SJCRH30 (cell line): ENCODE measurements at places on chromosomes 7 and 10.

DNA sequence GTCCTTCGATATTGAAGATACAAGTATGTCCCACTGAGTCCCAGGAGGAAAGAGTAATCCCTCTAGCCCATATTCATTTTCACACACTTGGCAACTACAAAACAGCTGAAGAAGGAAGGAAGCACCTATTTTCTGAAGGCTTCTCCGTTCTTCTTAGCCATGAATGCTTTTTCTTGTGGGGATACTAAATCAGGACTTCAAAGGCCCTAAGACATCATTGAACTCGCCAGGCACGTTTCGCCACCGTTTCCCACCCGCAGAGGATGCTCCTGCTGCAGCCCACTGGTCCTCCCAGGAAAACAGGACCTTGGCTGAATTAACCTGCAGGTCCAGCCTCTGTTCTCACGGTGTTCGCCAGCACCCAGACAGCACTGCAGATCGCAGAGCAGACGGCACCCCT lies 561.5 kb downstream of the DNAJB6 start:
- no peak for DNase-seq

DNA sequence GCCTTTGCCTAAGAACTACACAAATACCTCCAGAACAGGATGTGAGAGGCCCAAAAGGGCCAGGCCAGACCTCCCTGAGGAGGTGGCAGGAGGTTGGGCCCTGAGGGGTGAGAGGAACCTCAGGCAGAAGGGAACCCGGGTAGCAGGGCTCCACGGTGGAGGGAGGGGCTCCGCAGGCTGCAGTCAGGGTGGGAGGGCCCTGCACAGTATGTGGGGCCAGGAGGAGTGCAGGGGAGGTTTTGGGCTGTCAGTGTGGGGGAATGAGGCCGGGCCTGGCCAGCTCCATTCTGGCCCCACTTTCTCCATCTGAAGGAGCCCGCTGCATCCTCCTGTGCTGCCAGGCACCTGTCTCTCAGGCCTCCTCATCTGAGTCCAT lies 25.9 kb downstream of the DNAJB12 start:
- peak; percentile 28 for DNase-seq

DNA sequence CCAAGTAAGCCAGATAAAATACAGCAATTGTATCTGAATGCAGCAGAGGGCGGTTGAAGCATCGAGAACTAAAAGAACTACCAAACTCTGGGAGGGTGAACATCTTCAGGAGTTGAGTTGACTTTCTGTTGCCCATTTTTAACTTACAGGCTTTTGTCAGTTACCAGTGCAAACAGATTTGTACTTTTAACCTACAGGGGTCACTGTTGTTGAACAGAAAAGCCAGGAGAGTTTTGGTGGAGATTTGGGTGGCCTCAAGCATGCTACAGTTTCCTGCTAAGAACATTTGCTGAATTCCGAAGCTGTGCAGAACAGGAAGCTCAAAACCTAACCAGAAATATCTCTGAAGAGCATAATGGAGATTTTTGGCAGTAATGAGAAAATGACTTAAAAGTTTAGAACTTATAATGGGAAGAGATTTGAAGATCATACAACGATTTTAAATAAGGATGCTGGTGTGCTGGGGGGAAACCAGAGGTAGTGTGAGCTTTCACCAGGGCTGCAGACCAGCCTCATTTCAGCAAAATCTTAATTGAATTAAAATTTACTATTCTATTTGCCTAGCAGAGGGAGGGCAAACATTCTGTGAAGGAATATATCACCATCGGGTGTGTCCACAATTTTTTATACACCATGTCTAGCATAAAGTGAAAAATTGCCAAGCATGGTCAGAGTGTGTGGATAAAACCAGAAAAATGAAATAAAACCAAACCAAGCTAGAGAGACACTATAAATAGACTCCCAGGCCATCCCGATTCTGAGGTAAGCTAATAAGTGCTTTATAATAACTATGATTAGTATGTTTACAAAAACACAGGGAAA lies 208.6 kb upstream of the CCDC6 start:
- peak; percentile 17 for DNase-seq

DNA sequence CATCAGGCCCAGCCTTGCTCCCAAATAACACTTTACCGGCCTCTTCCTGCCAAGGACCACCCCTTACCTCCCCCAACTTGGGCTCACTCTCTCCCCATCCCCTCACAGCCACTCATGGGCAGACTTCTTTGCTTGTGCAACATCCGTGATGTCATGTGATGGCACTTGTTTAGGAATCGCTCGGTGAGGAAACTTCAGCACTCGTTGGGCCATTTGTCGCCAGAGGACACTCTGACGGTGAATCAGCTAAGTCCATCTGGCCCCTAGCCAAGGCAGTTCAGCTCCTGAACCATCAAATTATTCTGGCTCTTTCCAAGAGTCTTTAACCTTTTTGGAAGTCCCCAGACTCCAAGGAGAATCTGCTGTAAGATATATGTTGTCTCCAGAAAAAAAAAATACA lies 19.2 kb downstream of the BTBD16 start:
- peak; percentile 55 for DNase-seq

DNA sequence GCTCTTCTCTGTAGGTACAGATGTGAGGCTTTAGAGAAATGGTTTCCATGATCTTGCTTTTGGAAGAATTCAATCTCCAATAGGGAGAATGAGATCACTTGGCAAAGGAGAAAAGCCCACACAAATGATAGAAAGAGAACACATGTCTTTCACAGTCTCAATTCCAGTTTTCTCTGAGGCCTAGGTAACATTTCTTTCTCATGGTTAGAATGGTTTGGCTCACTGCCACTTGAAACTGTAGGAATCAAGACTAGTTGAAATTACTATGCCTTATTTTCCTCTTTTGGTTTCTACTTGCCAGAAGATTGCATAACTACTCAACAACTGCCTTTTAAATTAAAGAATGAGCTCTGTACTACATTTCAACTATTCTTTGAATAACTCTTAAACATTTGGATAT lies 276.5 kb upstream of the TEX47 start:
- DNase-seq = peak; percentile 31

DNA sequence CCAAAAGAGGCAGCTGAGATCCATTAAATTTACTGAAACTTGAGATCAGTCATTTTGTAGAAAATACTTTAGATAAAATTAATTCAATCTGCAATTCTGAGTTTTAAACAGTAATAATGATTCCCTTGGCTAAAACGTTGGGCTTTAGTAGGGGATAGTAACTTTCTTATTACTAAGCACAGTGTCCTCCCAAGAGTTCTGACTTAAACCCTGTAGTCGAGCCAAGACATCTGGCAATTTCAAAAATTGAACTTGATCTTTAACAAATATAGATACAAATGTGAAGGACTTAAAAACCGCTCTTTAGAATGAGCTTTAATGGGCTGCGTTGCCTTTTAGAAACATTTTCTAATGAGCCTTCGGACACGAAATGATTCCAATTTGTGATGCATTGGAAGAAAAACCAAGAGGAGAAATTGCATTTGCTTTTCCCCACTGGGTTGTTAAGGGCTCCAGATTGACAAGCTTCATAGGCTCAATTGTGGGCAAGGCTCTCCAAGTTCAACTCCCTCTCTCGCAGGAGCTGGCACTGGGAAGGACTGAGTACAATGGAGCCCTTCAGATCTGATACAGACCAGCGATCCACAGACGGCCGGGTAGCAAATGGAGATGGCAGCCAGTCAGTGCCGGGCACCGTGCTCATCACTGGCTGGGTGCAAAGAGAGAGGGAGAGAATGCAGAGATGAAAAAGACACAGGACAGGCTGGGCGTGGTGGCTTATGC lies 921.3 kb upstream of the AUTS2 start:
- no peak for DNase-seq

DNA sequence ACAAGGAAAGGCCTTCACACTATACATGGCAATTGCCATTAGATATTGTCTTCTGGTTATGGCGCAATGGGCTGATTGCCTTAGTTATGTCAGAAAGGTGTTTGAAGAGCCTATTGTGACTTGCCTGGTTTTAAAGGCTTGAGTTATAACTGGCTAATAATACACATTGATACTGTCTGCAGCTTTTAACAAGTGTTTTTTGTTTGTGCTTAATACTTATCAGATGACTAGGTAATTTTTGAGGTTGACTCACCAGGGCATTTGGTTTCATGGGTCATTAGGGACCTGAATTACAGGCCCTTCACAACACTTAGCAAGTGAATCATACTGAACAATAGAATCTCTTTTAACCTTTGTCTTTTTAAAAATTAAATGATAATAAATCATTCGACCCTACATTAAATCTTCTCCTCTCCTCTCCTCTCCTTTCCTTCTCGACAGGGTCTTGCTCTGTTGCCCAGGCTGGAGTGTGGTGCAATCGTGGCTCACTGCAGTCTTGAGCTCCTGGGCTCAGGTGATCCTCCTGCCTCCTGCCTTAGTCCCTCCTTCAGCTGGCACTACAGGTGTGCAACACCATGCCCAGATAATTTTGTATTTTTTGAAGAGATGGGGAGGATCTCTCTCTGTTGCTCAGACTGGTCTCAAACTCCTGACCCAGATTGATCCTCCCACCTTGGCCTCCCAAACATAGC lies 196.3 kb downstream of the JCAD start:
- no peak for DNase-seq

GRCh38 chr10:110409926-110410325 lies 87.8 kb upstream of the DUSP5 start:
- no peak for DNase-seq

DNA sequence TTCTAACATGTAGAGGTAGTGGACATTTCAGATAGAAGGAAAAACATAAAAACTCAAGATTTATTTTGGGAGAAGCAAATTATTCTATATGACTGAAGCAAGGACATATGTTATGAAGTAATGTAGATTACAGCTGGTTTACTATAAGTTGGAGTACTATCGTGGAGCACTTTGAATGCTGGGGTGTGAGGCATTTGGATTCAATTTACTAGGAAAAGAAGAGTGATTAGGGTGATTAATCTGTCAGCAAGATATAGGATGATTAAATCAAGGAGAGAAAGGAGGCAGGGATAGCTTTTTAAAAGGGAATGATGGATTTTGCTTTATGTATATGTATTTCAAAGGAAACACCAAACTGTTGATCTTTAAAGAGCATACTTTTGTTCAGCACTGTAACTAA lies 318.4 kb upstream of the KAT6B start:
- no peak for DNase-seq

- DNase-seq = no peak
Observed at GRCh38 chr7:95373323-95373722, 22.9 kb downstream of the PON3 start.

DNA sequence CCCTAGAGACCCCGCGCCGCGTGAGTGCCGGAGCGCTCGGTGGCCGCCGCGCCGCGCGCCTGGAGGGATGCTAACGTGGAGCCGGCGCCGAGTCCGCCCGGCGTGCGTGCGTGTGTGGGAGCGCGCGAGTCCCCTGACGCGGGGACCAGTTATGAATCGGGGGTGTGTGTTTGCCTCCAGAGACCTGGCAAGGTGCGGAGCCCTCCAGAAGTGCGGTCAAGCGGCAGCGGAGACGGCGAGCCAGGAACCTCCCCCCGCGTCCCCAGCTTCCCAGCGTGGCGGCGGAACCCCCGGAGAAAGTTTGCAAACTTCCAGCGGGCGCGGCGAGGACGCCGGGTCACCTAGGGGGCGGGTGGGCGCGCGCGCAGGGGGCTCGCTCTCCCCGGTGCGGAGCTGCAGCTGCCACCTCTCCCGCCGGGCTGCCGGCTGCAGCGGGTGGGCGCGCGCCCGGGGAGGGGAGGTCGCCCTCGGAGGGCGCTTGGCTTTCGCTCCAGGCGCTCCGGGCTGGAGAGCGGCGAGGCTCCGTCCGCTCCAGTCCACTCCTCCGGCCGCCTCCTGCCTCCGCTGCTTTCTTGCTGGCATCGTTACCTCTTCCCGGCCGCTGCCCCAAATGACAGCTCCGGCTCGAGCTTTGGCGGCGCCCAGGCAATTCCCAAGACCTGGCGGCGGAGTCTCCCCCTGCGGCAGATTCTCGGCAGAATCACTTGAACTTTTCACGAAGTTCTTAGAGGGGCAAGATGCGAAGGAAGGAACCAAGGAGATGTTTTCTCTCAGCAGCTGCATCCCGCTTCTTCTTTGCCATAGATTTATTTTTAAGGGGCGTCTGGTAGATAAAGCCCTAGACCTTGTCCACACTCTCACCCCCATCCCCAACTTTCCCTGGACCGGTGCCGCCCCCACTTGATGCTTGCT lies 2.3 kb upstream of the CREB5 start:
- peak; percentile 69 for DNase-seq

- DNase-seq = no peak
Observed at GRCh38 chr10:89888321-89889070, 187.1 kb downstream of the KIF20B start.

DNA sequence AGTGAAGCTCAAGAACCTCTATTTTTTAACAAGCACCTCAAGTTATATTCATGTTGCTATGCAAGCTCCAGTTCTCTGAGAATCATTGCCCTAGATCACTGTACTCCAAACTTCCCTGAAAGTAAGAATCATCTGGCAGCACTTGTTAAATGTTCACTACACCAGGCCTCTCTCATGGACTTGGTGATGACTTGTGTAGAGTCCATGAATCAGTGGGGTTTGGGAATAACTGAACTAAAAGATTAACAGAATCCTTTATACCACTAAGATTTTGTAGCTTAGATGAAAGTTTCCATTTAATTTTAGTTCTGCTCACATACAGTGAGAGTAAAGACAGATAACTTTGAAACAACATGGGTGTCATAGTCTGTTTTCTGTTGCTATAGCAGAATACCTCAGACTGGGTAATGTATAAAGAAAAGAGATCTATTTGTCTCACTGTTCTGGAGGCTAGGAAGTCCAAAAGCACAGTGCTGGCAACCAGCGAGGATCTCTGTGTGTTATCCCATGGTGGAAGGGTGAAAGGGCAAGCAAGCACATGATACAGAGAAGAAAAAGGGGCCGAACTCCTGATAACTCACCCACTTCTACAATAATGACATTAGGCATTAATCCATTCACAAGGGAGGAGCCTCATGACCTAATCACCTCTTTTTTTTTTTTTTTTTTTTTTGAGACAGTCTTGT lies 27.9 kb upstream of the AOAH start:
- no peak for DNase-seq

- no peak for DNase-seq
Observed at GRCh38 chr7:124480036-124480820, 285.4 kb downstream of the GPR37 start.

DNA sequence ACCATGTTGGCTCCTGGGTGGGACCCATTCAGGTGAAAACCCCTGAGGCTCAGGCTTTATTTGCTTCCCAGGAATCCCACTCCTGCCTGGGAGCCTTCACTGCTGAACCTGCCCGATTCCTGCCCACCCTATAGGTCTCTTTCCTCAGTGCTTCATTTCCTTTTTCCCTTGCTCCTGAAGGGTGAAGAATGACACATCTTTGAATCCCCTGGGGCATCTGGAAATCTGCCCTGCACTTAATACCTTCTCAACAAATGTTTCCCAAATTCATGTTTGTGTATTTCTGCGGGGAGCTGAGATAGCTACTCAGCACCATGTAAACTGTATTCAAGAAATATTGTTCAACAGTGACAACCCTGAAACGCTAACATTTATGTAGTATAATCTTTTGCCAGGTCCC lies 10.3 kb upstream of the PCBD1 start:
- DNase-seq = no peak
